ENCODE measurements at places on chromosomes 7 and 10. TPM values are rescaled to one million over a fixed set of nuclear protein-coding genes. Genes with fewer than 3 reads are reported as not detected.

DNA sequence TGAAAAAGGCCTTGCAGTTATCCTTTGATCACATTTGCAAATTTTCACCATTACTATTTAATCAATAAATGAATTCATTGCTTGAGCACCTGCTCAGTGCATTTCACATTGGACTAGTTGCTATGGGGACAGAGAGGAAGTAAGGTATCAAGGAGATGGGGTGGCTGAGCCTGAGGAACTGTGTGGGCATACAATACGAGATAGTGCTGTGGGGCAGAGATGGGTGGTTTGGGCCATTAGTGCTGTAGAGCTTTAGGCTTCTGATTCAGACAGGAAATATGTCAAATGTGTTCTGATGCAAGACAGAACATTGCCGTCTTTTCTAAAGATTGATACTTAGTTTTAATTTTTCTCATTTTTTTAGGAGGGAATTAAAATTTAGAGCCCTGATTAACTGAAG, 13.2 kb downstream of the ITGB8 start:
- DNase-seq: no peak

DNA sequence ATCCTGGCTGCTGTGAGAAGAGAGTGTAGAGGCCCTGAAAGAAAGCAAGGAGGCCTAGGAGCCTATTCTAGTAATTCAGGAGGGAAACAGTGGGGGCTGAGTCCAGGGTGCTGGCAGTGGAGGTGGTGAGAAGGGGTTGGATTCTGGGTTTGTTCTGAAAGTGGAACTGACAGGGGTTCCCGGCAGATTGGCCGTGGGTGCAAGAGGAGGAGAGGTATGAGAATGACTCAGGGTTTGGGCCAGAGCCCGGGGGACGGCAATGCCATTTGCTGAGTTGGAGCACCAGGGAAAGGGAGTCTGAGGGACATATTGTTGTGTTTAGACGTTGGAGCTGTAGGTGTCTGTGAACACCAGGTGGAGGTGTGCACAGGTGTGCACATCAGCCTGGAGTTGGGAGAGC, 38.5 kb downstream of the NPTX2 start:
- DNase-seq: no peak

- peak; percentile 66 for DNase-seq
Measured at GRCh38 chr7:141551094-141551781, at the start of gene AGK. AGK (plus strand) TSS chr7:141551410; CDS start chr7:141555467, 4,057 bp downstream.

- no peak for DNase-seq
Measured at GRCh38 chr7:42210333-42210732, 26.7 kb downstream of the GLI3 start.

GRCh38 chr7:89926701-89927100, 227.6 kb upstream of the STEAP1 start:
- DNase-seq: no peak

DNA sequence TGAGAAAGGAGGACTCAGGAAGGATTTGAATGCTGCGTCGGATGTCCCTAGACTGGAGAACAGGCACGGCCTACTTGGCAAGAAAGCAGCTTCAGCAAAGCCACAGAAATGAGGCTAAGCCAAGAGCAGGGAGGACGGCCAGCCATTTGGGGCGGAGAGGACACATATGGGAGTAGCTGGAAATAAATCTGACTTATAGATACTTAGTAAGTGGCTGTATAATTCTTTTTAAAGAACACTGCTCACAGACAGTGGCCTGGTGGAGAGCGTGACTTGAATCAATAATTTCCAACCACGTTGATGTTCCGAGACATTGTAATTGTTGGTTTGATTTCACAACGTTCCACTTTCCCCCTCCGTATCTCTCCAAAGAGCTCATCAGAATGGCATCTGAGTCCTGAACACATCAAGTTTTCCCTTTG, 67.7 kb upstream of the JCAD start:
- DNase-seq: no peak

DNA sequence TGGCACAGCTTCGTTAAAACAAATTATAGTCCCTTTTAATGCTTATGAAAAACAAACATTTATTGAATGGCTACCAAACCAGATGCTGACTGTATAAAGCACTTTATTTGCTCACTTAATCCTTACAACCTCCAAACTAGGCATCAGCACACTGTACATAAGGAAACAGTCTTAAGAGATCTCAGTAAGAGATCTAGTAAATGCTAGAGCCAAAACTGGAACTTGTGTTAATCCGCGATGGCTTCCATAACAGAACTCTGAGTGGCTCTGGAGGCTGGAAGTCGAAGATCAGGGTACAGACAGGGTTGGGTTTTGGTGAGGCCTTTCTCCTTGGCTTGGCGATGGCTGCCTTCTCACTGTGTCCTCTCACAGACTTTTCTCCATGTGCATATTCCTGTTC, 27.0 kb downstream of the PDZD8 start:
- no peak for DNase-seq

DNA sequence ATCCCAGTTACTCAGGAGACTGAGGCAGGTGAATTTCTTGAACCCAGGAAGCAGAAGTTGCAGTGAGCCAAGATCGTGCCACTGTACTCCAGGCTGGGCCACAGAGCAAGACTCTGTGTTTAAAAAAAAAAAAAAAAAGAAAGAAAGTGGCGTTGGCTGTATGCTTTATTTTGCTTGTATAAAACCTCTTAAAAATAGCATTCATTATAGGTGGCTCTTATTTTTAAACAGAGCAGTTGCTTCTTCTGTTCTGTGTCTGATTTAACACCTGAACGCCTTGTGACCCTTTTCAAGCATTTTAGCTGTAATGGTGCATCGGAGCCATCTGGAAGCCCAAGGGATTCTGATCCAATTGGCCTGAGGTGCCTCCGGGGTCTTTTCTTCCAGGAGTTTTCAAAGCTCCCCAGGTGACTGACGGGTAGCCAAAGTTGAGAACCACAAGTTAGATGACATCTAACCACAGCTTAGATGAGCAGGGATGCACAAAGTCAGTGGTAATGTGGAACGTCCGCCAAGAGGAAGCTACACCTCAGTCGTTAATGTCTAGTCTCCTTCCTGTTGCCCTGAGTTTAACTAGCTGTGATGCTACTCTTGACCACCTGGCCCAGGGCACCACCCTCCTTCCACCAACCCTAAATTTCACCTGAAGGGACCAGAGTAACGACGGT, 274.6 kb upstream of the KLF6 start:
- DNase-seq: no peak

- DNase-seq: peak; percentile 34
Measured at GRCh38 chr7:91717681-91718470, 162.6 kb downstream of the MTERF1 start.

The TMEM270 gene
- not detected for total RNA-seq

The GPR146 gene
- not detected for total RNA-seq

The PNLIPRP1 gene
- total RNA-seq: not detected

The GGCT gene
- 25.7 TPM for total RNA-seq

The ZNF655 gene
- 66.0 TPM for total RNA-seq

The RBP3 gene
- not detected for total RNA-seq

The COL26A1 gene
- not detected for total RNA-seq
